T-cell (primary cell): ENCODE measurements at places on chromosomes 2 and 18.

DNA sequence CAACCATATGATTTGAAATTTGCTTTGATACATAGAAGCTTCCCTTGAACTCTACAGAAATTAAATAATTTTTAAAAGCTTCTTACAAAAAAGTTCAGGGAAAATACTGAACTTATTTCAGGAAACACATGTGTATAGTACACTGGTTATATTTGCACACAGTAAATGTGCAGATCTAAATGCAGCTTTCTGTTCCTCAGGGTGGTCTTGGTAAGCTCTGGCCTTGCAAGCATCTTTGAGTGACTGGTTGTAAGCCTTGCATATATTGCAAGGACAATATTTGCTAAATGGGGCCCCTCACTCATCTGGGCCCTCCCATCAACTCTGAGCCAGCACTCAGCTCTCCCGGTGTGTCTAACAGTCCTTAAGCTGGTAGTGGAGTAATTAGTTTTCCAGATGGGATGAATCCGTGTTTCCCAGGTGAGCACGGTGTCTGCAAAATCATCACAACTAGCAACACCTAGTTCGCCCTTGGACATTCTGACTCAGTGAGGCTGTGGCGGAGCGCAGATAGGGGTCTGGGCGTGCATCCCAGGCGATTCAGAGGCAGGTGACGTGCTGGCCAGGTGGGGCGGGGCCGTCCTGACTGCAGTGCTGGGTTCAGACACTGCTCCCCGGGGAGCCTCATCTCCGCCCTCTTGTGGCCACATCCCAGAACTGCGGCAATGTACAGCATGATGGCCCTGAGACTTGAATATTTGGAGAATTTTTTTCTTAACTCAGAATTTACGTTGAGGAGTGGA lies 149.6 kb downstream of the MBP start:
- DNase-seq: peak; percentile 80

GRCh38 chr18:26271917-26272549 lies 45.8 kb downstream of the TAF4B start:
- DNase-seq: no peak

DNA sequence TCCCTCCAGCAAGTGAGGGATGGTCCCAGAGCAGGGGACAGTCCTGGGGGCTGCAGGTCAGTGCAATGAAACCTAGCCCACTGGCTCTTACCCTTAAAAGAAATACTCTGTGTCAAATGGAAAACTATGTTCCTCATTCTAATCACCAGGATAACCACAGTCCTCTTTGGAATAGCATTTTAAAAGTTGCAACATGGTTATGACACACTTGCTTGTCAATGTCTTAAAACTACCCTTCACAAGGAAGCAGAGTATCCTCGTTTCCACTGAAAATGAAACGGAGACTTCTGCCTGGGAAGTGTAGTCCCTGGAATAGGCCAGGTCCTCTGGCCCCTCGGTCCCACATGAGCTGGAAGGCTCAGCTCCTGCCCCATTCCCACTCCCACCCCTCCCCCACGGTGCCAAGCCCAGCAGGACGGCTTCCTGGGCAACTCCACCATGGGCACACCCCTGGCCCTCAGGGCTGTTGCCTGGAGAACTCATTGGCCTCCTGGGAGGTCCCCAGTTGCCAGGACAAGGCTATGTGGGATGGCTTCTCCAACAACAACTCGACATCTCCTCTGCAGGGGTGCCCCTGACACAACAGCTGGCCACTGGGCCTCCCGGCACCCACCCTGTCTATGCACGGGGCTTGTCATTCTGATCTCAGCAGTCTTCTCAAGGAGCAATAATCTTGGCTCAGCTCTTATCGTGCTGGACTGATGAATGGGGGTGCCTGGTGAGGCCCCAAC lies 38.3 kb upstream of the ST3GAL5 start:
- DNase-seq: no peak

- DNase-seq: no peak
Measured at GRCh38 chr18:60247103-60247502, 125.5 kb downstream of the MC4R start.

GRCh38 chr2:111617299-111618225 lies 266.4 kb downstream of the ANAPC1 start:
- no peak for DNase-seq

DNA sequence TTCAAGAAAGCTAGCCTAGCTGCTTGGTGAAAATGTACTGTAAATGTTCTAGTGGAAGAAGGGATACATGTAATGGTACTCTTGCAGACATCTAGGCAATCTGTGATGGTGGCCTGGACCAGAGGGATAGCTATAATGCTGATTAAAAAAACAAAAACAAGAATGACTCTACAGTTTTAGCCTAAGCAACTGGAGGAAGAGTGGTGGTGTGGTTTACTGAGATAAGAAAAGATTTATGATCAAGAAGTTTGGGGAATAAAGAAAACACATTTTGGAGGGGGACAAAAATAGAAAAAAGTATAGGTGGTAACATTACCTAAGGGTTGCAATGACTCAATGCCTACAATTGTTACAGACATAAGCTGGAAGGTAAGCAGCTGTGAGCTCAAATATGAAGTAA lies 1080.7 kb upstream of the CELF4 start:
- no peak for DNase-seq

GRCh38 chr2:69947325-69947931 lies 14.0 kb downstream of the ASPRV1 start:
- no peak for DNase-seq

- no peak for DNase-seq
Measured at GRCh38 chr2:236131073-236131692, 37.0 kb downstream of the GBX2 start.

DNA sequence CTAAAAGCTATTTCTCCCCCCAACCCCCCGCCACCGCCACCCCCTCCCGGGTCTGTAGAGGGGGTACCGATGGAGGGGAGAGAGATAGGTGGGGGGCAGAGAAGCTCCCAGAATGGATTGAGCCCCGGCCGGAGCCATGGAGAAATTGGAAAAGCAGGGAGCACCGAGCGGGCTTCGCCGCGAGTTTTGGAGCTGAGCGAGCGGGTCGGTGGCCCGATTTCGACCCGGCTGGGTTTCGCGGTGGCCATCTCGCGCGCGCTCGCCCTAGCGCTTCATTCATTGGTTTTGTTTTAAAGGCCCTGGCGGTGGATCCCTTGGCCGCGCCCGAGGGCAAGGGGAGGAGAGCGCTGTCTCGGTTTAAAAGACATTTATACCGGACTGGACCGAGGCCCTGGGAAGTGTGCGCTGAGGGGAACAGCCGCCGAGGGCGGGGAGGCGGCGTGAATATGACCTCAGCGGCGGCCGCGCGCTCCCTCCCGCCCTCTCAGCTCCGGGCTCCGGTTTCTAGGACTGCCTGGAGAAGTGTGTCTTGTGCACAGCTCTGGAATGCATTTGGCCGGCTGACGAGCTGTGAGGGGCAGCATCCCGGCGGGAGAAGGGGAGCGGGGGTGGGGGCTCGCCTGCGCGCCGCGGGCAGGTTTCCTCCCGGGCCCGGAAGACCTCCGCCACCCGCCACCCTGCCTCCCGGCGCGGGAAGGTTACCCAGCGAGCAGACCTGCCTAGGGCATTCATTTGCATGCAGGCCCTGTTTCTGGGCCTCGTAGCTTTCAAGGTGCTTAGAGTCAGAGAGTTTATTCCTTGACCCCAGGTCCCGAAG lies 1.7 kb upstream of the SMAD7 start:
- DNase-seq: peak; percentile 52

DNA sequence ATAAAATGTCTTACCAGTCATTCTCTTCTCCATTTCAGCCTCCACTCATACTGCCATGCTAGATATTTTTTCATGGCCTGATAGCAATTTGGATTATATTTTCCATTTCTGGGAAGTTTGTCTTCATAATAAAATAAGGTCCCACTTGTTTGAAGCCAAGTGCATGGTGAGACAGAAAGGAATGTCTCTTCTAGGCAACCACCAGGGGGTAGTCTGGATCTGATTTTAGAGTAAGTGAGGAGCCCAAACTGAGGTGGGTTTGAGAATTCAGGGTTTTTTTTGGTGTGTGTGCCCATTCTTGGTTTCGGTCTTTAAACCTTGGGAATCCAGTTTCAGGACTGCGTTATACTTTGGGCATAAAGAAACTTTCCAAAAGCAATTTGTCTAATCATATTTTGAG lies 315.5 kb downstream of the RPRM start:
- DNase-seq: no peak

GRCh38 chr2:128086244-128086643 lies 4.8 kb upstream of the UGGT1 start:
- no peak for DNase-seq

- DNase-seq: no peak
Measured at GRCh38 chr2:236663287-236664101, 93.9 kb downstream of the ACKR3 start.

DNA sequence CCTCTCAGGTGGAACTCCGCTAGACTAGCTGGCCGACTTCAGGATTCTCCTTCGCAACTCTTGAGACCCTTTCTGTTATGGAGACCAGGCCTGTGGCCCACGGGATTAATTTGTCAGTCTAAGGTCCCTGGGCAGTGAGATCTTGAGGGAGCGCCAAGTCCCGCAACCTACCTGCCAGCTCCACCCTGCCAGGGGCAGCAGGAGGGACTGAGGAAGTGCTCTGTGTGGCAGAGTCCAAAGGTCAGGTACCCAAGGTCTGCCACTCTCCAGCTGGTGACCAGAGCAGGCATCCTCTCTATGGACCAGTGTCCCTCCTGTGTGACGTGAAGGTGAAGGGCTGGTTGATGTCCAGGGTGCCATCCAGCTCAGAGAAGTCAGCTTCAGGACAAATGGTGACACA lies 4.3 kb upstream of the SPATA3 start:
- DNase-seq: no peak

GRCh38 chr2:120291401-120292311 lies 39.0 kb downstream of the RALB start:
- no peak for DNase-seq

GRCh38 chr2:232009639-232010274 lies 48.2 kb downstream of the DIS3L2 start:
- DNase-seq: no peak

DNA sequence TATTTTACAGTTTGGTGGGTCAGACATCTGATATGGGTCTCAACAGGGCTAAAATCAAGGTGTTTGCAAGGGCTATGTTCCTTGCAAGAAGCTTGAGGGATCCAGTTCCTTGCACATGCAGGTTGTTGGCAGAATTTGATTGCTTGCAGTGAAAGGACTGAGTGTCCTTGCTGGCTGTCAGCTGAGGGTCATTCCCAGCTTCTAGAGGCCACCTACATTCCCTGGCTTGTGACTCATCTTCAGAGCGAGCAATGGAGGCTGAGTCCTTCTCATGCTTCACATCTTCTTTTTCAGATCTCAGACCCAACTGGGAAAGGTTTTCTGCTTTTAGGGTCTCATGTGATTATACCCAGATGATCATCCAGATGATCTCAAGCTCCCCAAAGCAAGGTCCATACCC lies 12.4 kb downstream of the MEX3C start:
- no peak for DNase-seq

DNA sequence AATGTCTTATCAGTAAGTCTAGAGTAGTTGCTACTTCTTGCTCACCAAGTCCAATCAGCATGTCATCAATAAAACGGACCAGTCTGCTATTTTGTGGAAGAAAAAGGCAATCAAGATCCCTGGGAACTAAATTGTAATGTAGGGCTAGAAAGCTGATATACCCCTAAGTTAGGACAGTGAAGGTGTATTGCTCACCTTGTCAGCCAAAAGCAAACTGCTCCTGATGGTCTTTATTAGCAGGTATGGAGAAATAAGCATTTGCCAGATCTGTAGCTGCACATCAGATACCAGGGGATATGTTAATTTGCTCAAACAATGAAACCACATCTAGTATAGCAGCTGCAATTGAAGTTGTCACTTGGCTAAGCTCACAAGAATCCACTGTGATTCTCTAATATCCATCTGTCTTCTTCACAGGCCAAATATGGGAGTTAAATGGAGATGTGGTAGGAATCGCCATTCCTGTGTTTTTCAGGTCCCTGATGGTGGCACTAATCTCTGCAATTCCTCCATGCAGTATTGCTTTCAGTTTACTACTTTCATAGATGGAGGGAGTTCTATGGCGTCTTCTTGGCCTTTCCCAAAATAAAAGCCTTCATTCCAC lies 75.0 kb downstream of the TMEM237 start:
- DNase-seq: no peak

- DNase-seq: no peak
Measured at GRCh38 chr18:75375341-75375740, 52.2 kb downstream of the SMIM21 start.

DNA sequence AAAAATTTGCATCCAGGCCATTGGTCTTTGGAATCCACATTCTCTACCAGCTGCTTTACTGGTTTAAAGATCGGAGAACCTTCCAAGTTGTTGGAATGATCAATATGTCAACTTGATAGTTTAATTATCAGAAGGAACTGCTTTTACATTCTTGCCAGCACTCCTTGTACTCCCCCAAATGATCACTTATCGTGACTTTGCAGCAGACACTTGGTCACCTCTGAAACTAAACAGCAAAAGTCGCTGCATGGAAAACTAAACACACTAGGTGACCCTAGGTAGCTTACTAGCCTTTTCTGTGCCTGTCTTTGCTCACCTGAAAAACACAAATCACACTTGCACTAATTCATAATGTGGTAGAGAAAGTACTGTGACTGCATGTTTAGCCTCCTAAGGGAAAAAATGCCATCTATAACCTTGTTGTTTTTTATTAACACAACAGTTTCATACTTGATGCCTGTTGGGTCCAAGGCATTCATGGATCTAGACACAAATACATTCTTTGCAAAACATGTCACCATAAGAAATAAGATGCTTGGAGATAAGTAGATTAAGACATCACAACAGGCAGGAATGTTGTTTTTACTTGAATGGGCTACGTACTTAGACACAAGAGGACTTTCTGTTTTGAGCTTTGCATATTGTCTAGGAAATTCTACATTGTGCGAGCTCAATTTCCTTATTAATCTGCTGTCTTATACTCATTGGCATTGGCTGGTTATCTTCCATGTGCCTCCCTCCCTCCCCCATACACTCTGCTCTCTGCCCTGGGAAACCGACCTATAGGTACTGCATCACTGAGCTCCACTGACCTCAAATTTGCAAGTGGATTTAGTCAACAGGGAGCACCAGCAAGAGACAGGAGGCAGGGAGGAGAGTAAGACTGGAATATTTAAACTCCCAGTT lies 219.1 kb upstream of the STK17B start:
- no peak for DNase-seq

- no peak for DNase-seq
Measured at GRCh38 chr2:101153787-101154186, 2.6 kb upstream of the TBC1D8 start.

- DNase-seq: no peak
Measured at GRCh38 chr2:28071221-28071620, 180.7 kb downstream of the BABAM2 start.

GRCh38 chr18:57050310-57050949 lies 96.5 kb upstream of the BOD1L2 start:
- no peak for DNase-seq

- no peak for DNase-seq
Measured at GRCh38 chr2:37883518-37883917, 41.6 kb upstream of the RMDN2 start.
